ENCODE measurements at places on chromosomes 13 and 19.

DNA sequence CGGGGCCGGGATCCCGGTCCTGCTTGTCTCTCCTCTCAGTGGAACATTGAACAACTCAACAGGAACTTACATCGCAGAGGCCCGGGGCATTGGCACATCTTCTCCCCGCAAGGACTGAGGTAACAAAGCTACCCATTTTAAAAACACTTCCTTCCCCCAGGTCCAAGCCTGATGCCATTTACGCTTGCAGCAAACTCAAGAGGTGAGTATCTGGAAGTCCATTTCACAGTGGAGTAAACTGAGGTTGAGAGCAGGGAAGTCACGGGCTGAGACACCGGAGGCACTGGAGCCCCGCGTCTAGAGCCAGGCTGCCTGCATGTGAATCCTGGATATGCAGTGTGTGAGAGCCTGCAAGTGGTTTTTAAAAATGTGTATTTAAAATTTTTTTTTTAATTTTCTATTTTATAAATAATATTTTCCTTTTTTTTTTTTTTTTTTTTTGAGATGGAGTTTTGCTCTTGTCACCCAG, 492 bp upstream of the PGLYRP1 start:
- H3K4me1 ChIP-seq: peaks cover 13% of the 10 kb centered on the region
- no peak overlapping the region for H3K4me3 ChIP-seq
- no peak for DNase-seq
- H3K36me3 ChIP-seq: no peaks in the 10 kb centered on the region
- peaks cover 14% of the 10 kb centered on the region for H3K27me3 ChIP-seq

GRCh38 chr13:102814025-102814607, 15.2 kb downstream of the BIVM start:
- H3K4me1 ChIP-seq: peaks cover 22% of the 10 kb centered on the region
- H3K4me3 ChIP-seq: no peak overlapping the region
- peaks cover 54% of the 10 kb centered on the region for H3K36me3 ChIP-seq
- no peak for DNase-seq

DNA sequence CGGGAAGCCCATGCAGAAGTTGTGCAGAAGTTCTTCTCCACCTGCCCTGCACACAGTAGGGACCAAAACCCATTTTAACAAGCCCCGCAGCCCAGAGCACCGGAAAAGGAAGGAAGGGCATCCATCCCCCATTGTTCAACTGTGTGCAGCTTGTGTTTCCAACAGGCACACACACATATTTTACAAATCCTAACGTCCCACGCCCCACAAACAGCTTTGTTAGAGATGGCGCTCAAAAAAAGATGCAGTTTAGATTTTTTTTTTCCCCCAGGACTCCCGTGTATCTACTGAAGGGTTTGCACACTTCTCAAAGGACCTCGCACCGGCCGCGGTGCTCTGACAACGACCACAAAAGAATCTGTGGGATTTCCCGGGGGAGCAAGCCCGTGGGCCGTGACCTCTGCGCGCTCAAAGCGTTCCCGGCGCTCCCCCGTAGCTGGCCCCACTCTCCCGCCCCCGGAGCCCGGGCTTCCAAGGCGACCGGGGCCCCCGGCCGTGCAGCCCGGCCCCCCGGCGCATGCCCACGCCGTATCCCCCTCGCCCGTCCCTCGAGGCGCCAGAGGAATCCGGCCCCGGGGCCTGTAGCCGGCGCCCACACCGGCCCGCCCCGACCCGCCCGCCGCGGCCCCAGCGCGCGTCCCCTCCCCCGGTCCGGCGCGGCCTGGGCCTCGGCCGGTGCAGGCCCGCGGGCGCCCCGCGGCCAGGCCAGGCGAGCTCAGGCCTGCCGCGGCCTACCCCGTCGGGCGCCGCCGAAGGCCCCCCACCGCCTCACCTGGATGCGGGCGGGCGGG, 523 bp downstream of the ELAVL1 start:
- peak overlapping the region; percentile 77 for H3K27ac ChIP-seq
- peaks cover 40% of the 10 kb centered on the region for H3K4me1 ChIP-seq
- peak; percentile 38 for DNase-seq
- H3K4me3 ChIP-seq: peak overlapping the region; percentile 83
- H3K36me3 ChIP-seq: peaks cover 13% of the 10 kb centered on the region
- H3K27me3 ChIP-seq: no peaks in the 10 kb centered on the region

GRCh38 chr13:110618780-110619179, 3.4 kb downstream of the NAXD start:
- no peak overlapping the region for H3K27ac ChIP-seq
- H3K4me1 ChIP-seq: peaks cover 29% of the 10 kb centered on the region
- H3K36me3 ChIP-seq: peaks cover 16% of the 10 kb centered on the region
- no peak overlapping the region for H3K4me3 ChIP-seq

- peaks cover 39% of the 10 kb centered on the region for H3K4me1 ChIP-seq
- peaks cover 46% of the 10 kb centered on the region for H3K36me3 ChIP-seq
- H3K27me3 ChIP-seq: no peaks in the 10 kb centered on the region
- peak overlapping the region; percentile 88 for H3K4me3 ChIP-seq
Observed at GRCh38 chr19:48169578-48169938, 586 bp downstream of the LIG1 start.

DNA sequence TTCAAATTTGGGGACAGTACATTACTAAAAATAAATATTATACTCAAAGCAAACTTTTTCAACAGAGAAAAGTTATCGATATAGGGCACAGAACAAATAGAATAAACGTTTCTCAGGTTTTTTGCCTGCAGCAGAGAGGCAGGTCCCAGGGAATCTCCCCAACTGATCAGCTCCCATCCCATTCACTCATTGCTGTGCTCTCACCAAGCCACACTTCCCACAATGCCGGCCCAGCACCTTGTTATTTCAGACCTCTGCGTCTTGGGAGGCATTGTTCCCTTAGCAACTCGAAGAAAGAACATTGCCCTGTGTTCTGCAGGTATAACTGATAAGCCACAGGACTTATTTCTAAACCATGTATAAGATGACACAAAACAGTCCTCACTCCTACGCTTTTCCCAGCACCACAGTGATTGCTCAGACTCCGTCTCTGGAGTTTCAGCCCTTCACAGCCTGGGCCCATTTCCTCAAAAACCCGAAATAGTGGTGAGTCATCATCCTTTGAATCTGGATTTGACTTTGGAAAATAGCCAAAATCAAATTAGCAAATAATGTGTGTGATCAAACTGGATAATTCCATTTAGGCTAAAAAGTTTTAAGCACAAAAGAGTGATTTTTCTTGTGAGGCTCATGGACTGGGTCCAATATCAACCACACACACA, 100.4 kb downstream of the DCLK1 start:
- DNase-seq: no peak
- H3K4me1 ChIP-seq: no peaks in the 10 kb centered on the region
- H3K36me3 ChIP-seq: no peaks in the 10 kb centered on the region
- no peaks in the 10 kb centered on the region for H3K27me3 ChIP-seq

DNA sequence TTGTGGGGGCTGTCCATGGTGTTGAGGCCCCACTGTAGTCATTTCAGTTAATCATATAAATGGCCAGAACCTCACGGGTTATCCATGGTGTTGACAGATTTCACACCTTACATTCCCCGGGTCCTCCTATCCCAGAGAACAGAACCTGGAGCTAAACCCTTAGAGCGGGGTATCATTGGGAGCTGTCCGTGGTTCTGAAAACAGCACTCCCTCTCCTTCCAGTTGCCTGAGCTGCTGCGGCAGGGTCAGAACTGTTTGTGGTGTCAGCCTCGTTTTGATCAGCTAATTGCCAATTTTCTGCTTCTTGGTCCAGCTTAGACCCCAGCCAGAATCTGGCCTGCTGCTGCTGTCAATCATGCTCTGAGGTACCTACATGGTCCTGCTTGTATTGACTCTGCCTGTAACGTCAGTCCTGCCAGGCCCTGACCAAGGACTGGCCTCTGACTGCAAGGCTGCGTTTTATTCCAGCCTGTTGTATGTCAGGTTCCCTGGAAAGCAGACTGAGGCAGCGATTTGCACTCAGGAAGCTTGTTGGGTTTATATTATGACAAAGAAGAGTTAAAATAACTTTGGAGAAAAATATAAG, 55.8 kb upstream of the KCTD15 start:
- DNase-seq: peak; percentile 51
- no peaks in the 10 kb centered on the region for H3K4me1 ChIP-seq
- H3K27ac ChIP-seq: no peak overlapping the region
- no peaks in the 10 kb centered on the region for H3K36me3 ChIP-seq
- no peaks in the 10 kb centered on the region for H3K27me3 ChIP-seq

GRCh38 chr19:49327878-49328544, 3.0 kb upstream of the SLC6A16 start:
- H3K36me3 ChIP-seq: peaks cover 45% of the 10 kb centered on the region
- no peaks in the 10 kb centered on the region for H3K27me3 ChIP-seq
- H3K27ac ChIP-seq: no peak overlapping the region
- H3K4me3 ChIP-seq: no peak overlapping the region

DNA sequence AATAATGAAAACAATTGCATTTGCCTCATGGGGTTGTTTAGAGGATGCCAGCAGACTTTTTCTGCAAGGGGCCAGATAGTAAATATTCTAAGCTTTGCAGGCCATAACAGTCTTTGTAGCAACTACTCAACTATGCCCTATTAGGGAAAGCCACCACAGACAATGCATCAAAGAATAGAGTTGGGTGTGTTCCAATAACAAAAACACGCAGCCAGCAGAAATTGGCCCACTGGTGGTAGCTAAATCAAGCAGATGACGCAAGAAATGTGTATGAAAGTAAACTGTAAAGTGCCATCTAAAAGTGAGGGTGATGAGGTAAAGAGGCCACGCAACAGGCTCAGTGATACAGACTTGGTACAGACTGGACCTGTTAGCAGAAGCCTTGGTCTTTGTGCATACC, 75.2 kb upstream of the SIAH3 start:
- no peaks in the 10 kb centered on the region for H3K27me3 ChIP-seq
- no peak overlapping the region for H3K4me3 ChIP-seq
- no peaks in the 10 kb centered on the region for H3K36me3 ChIP-seq
- H3K4me1 ChIP-seq: no peaks in the 10 kb centered on the region
- H3K27ac ChIP-seq: no peak overlapping the region

- no peak for DNase-seq
- peaks cover 13% of the 10 kb centered on the region for H3K4me1 ChIP-seq
- H3K4me3 ChIP-seq: no peak overlapping the region
- H3K27ac ChIP-seq: no peak overlapping the region
- peaks cover 51% of the 10 kb centered on the region for H3K27me3 ChIP-seq
- H3K36me3 ChIP-seq: no peaks in the 10 kb centered on the region
Observed at GRCh38 chr13:23580684-23581060, 10.5 kb downstream of the TNFRSF19 start.

- peak; percentile 43 for DNase-seq
- peak overlapping the region; percentile 57 for H3K27ac ChIP-seq
- H3K36me3 ChIP-seq: peaks cover 14% of the 10 kb centered on the region
- no peak overlapping the region for H3K4me3 ChIP-seq
- H3K4me1 ChIP-seq: peaks cover 35% of the 10 kb centered on the region
- no peaks in the 10 kb centered on the region for H3K27me3 ChIP-seq
Observed at GRCh38 chr19:2334986-2335846, 6.7 kb downstream of the SPPL2B start.

DNA sequence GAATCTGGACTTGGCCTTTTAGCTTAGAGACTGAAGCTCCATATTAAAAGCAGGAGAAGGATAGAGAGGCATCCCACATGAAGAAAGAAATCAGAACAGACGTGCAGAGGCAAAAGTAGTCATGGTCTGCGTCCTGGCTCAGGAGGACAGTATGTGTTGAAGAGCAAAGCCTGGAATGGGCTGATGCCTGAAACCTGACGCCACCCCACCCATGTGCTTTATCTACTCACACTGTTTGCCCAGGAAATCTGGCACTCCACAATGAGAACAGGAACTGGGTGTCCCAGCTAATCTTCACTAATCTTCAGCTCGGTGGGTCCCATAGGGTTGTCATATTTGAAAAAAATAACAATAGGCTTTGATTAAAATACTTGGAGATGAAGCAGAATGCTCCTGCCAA, 549.0 kb upstream of the GPC6 start:
- DNase-seq: no peak
- H3K4me1 ChIP-seq: no peaks in the 10 kb centered on the region
- no peaks in the 10 kb centered on the region for H3K36me3 ChIP-seq
- H3K27ac ChIP-seq: no peak overlapping the region

DNA sequence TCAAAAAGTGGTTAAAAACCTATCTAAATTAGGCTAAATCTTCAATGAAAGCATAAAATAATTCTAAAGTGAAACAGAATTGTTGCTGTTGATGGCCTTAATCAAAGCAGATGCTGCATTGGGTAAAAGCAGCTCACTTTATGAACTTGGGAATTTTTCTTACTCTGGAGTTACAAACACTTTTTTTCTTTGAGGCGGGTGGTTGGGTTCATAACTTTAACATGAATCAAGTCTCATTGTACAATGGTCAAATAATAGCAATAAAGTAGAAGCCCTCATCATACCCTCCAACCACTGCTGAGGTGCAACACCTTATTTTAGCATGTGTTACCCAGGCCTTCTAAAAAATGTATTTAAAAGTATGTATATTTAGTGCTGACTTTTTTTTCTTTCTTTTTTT, 29.1 kb downstream of the NUP58 start:
- no peak overlapping the region for H3K4me3 ChIP-seq
- no peaks in the 10 kb centered on the region for H3K4me1 ChIP-seq
- no peak for DNase-seq
- H3K27ac ChIP-seq: no peak overlapping the region
- no peaks in the 10 kb centered on the region for H3K27me3 ChIP-seq
- peaks cover 55% of the 10 kb centered on the region for H3K36me3 ChIP-seq

GRCh38 chr19:56162258-56162657, 13.6 kb upstream of the GALP start:
- H3K27ac ChIP-seq: no peak overlapping the region
- no peak overlapping the region for H3K4me3 ChIP-seq
- peak; percentile 29 for DNase-seq
- peaks cover 15% of the 10 kb centered on the region for H3K4me1 ChIP-seq
- no peaks in the 10 kb centered on the region for H3K27me3 ChIP-seq

GRCh38 chr19:3897936-3898335, 17.5 kb downstream of the ATCAY start:
- peak overlapping the region; percentile 21 for H3K4me3 ChIP-seq
- DNase-seq: peak; percentile 74
- peaks cover 2% of the 10 kb centered on the region for H3K36me3 ChIP-seq
- H3K4me1 ChIP-seq: peaks cover 9% of the 10 kb centered on the region
- H3K27ac ChIP-seq: peak overlapping the region; percentile 78

GRCh38 chr19:19749908-19750841, 17.3 kb upstream of the ZNF14 start:
- no peak for DNase-seq
- H3K36me3 ChIP-seq: no peaks in the 10 kb centered on the region
- no peaks in the 10 kb centered on the region for H3K27me3 ChIP-seq

GRCh38 chr19:42067315-42067888, 2.6 kb downstream of the GRIK5 start:
- no peaks in the 10 kb centered on the region for H3K4me1 ChIP-seq
- no peak for DNase-seq
- H3K36me3 ChIP-seq: no peaks in the 10 kb centered on the region
- peaks cover 12% of the 10 kb centered on the region for H3K27me3 ChIP-seq
- no peak overlapping the region for H3K27ac ChIP-seq

- H3K27ac ChIP-seq: no peak overlapping the region
- no peaks in the 10 kb centered on the region for H3K27me3 ChIP-seq
- H3K4me1 ChIP-seq: no peaks in the 10 kb centered on the region
- H3K4me3 ChIP-seq: no peak overlapping the region
Observed at GRCh38 chr19:33398361-33399060, 25.0 kb downstream of the CEBPG start.
